CD4-positive, alpha-beta T cell treated with Interleukin-4 for 1 hour (primary cell): ENCODE measurements at places on chromosomes 16 and 17.
A peak's percentile ranks its signal among the peaks of the same experiment; 100 is the strongest.

- no peak for DNase-seq
These were observed 1.1 kb downstream of the ASGR2 start for GRCh38 chr17:7113273-7114071.

DNA sequence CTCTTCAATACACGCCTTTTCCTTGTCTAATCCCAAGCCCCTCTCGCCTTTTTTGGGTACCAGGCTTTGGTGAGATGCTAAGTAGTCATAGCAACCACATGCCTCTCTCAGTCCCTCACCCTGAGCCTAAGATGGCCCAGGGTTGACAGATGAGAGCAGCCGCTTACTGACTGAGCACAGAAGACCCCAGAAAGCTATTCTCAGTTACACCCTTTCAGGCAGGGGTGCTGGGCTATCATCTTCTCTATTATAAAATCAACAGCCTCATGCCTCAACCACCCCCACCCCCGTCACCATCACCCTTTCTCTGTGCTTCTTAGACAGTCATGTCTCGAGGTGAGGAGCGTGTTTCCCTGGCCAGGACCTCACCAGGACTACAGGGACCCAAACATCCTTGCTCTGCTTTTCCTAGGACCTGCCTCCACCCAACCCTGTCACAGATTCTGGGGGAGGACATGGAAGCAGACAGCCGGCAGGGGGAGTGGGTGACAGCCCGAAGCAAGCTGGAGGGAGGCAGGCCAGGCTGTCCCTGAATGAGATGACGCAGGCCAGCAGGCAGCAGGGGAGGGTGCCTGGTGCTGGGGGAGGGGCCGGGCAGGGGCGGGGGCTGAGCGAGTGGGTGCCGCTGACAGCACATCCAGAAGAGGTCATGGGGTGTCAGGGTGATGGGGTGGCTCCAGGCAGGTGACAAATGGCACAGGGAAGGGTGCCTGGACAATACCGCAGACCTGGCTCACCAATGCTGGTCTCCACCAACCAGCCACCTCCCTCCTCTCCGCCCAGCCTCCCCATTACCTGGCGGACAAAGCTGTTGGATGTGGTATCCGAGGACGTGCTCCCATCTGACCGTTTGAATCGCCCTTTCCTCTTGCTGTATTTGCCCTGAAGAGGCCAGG, 3.1 kb downstream of the CACNB1 start:
- no peak for DNase-seq

DNA sequence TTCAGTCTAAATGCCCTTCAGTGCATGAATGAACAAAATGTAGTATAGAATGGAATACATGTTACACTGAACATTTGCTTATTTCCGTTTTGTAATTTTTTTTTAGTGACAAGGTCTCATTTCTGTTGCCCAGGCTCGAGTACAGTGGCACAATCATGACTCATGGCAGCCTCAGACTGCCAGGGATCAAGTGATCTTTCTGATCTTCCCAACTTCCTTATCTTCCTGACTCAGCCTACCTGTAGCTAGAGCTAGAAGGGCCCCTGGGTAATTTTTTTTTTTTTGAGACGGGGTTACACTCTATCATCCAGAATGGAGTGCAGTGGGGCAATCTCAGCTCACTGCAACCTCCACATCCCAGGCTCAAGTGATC, 7.3 kb upstream of the SLX4 start:
- peak; percentile 20 for DNase-seq

DNA sequence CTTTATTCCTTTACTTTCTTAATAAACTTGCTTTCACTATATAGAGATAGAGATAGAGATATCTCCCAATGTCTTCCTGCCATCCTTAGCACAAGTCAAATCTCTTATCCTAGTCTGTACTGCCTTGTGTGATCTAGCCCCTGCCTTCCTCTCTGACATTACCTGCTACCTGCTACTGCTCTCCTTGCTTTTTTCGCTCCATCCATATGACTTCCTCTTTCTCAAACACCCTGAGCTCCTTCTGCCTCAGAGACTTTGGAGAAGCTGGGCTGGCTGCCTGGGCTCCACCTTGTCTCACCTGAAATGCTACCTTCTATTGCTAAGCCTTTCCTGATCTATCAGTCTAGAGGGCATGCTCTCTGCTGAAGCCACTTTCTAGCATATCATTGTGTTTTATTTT, 24.7 kb upstream of the WSB1 start:
- no peak for DNase-seq

GRCh38 chr17:82960419-82961271, 118.8 kb upstream of the METRNL start:
- no peak for DNase-seq

DNA sequence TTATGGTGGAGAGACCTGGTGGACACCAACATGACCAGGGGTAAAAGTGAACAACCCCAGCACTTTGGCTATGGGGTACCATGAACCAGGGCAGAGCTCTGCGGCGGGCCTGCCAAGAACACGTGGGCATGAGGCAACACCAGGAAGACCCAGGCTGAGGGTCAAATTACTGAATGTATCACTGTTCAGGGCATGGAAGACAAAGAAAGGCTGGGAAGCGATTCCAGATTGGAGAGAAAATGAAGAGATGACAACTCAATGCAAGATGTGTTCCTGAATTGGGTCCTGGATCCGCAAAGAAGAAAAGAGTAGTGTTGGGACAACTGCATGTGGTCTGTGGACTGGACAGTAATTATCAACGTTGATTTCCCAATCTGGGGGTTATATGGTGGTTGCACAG, 19.8 kb downstream of the SPHK1 start:
- no peak for DNase-seq

GRCh38 chr16:51156807-51157200, 5.7 kb upstream of the SALL1 start:
- no peak for DNase-seq

DNA sequence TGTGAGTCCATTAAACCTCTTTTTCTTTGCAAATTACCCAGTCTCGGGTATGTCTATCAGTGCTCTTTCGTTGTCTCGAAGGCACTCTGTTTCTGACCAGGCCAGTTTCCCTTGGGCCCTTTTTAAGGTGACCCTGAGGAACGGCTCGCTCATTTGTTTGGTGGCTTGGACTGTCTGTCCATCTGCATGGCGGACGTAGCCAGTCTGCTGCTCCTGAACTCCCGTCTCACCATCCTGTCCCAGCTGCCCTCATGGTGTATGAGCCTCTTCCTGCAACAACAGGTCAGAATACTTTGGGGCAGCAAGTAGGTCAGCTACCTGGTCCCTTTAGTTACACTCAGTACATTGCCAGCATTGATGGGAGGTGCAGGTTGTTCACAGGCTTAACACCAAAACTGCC, 19.0 kb downstream of the DRC7 start:
- no peak for DNase-seq

DNA sequence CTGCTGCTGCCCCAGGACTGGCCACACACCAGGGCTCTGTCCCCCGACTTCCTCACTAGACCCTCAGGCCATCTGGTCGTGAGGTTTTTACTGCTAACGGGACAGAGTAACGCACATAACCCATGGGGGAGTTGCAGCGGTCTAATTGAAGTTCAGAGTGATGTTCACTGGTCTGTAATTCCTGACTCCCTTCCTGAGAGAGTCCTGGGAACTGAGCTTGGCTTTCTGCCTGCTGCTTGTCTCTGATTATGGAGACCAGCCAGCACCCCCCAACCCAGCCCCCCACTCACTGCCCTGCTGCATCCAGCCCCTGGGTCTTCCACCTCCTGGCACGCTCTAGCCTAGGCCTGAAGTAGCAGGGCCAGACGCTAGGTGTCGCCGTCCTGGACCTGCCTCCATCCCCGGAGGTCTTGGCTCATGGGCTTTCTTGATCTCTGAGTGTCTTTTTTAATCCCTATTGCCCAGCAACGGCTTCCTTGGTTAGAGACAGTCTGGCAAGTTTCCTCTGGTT, 192.9 kb downstream of the CCDC182 start:
- no peak for DNase-seq

DNA sequence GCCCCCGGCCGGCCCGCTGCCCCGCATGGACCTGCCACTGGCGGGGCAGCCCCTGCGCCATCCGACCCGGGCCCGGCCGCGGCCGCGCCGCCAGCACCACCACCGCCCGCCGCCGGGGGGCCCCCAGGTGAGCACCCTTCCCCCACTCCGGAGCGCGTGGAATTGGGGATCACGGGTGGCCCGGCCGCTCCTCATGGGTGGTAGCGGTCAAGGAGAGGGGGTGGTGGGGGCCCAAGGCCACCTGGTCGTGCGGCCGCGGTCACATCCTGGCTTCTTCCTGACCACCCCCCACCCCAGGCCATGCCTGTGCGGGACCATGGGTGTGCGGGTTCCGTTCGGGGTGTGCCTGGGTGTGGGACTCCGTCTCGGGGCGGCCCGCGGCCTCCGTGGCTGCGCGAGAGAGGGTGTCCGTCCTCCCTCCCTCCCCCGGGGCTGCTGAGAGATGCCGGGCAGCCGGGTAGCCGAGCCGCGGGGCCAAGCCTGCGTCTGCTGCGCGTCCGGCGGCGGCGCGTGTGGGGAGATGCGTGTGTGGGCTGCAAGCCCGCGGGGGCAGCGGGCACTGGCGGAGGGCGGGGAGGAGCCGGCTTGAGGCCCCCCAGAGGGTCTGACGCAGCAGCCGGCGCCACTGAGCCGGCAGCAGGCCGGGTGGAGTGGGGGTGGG, 6.8 kb downstream of the ACD start:
- DNase-seq: no peak

GRCh38 chr16:65537336-65537735, 415.5 kb upstream of the CDH11 start:
- no peak for DNase-seq

DNA sequence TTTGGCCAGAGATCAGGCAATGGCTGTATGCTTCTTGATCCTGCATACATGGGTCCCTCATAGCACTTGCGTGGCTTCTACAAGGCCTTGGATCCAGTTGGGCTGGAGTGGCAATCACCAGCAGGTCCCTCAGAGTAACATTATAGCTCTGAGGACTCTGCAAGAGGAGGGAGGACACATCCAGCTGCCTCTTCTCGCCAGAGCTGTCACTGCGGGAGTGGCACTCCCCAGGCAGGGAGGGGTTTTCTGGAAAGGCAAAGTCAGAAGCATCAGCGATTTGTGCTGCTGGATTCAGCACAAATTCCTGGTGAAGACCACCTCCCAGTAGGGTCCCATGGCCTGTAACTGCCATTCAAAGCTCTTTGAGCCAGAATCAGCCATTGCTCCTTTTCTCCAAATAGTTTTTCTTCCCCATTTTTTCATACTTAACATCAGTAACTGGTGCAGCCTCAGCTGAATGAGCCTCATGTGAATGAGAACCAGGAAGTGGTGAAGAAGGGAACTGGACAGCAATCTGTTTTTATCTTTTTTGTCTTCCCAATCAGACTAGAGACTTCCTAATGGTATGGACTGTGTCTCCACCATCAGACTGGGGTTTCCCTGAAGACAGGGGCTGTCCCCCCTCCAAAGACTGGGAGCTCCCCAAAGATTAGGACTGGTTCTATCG, 40.6 kb upstream of the HOXB13 start:
- no peak for DNase-seq

- peak; percentile 35 for DNase-seq
These were observed 11.4 kb downstream of the CHST4 start for GRCh38 chr16:71537643-71538042.

- no peak for DNase-seq
These were observed 108.2 kb upstream of the RBBP6 start for GRCh38 chr16:24430954-24431760.

- DNase-seq: peak; percentile 69
These were observed 43.3 kb downstream of the HAPSTR1 start for GRCh38 chr16:9134739-9135138.

GRCh38 chr16:56450275-56450985, 702 bp downstream of the NUDT21 start:
- no peak for DNase-seq

DNA sequence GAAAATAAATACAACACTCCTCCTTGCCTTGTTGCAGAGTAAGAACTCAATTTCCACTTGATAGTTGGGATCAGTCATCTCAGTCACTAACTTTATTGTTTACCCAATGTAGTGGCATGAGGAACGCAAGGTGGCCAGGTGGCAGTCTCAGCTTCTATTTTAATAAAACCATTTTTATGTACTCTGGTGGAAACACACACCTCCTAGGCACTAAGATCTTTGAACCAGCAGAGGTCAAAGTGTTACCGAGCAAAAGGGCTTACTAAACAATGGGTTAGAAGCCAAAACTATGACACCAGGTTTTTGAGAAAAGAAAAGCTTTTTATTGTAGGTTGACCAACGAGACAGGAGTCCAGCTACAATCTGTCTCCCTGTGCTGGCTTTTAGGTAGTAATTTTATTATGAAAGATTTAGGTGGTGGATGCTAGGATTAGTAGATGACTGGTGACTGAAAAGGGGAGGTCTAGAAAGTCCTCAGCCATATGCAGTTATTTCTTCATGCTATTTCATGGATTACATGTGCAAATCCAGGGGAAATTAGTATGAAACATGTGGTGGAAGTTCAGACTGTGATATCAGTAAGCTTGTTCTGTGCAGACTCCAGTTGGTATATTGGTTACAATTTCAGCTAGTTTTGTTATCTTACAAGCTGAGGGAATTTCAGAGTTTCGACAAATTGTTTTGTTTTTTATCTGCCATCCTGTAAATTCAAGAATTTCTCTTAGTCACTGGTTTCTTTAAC, 122.3 kb downstream of the PCTP start:
- no peak for DNase-seq

DNA sequence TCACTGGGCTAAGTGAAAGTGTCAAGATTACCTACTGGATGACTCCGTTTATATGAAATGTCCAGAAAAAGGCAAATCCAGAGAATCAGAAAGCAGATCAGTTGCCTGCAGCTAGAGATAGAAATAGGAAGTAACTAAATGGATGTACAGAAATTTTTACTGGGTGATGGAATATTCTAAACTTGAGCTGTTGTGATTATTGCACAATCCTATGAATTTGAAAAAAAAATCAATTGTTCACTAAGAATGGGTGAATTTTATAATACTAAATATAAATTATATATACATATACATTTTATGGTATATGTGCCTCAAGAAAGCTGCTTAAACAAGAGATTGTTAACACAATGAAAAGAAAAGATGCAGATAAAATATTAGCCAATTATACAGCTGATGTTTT, 181.1 kb upstream of the C16orf82 start:
- DNase-seq: no peak

DNA sequence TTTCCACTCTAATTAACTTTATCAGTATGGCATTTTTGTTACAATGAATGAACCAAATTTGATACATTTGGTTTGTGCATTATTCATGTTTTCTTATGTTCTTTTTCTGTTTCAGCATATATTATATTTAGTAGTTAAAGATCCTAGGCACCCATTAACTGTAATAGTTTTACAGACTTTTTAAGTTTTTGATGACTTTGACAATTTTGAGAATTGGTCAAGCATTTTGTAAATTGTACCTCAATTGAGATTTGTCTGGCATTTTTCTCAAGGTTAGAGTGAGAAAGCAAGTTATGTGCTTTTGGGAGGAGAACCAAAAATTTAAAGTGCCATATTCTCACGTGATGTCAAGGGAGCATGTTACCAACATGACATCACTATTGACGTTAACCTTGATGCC, 1019.2 kb downstream of the CDH11 start:
- DNase-seq: no peak
